ENCODE measurements at places on chromosomes 7 and 10. TPM values are rescaled to one million over a fixed set of nuclear protein-coding genes. Genes with fewer than 3 reads are reported as not detected.

NEUROG3 gene
- total RNA-seq = not detected

DNA sequence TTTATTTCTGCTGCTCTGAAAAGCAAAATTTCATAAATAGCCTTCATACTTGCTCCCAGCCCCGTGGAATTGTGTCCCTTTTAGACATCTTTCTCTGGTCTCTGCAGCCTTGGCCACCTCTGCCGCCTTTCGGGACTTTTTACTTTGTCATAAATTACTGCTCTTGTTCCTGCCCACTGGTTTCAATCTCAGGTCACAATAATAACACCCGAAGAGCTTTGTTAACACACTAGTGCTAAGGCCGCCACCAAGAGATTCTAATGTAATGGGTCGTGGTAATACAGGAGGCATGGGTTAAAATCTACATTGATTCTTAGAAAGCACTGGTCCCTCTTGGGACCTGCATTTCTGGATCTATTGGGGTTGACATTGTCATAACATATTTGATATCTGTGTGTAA is 276.0 kb upstream of the VWC2 start:
- no peak for DNase-seq

DNA sequence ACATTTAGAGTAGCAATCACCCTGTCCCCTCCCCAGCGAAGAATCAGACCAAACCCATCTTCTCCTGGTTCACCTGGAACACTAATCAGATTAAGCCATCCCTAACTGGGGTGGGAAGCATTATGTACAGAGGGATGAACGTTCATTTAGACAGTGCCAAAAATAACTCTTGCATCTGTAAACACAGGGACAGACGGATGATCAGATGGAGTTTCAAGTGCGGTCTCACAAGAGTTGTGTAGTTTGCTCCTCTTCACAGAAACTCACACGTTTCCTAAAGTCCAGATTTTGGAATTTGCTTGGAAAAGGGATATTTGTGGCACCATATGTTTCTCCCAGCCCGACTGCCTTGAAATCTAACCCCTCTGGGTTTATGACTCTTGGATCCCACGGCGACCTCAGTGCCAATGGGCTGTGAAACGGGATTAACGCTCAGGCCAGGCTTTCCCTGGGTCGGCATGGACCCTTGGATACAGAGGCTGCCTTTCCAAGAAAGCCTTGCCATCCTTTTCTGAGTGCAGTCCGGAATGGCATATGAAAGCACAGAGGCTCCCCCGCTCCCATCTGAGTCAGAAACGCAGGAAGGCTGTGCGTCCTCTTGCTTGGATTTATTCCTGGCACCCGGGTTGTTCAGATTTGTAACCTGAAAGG is 293.2 kb upstream of the HABP2 start:
- no peak for DNase-seq

GRCh38 chr7:102974366-102975236 is 61.8 kb downstream of the LRRC17 start:
- DNase-seq = peak; percentile 8

- no peak for DNase-seq
Measured at GRCh38 chr10:101506829-101507661, 81.0 kb downstream of the POLL start.

HSPA12A gene
- 1.8 TPM for total RNA-seq

- DNase-seq = no peak
Measured at GRCh38 chr7:148238761-148239325, 351.7 kb upstream of the C7orf33 start.

DNA sequence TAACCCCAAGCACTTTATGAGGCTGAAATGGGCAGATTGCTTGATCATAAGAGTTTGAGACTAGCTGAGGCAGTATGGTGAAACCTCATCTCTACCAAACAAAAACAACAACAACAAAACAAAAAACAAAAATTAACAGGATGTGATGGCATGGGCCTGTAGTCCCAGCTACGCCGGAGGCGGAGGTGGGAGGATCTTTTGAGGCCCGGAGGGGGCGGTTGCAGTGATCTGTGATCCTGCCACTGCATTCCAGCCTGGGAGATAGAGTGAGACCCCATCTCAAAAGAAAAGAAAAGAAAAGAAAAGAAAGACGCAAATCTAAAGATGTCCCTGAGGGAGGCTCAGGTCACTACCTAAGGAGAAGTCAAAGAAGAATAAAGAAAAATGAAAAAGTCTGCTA is 35.3 kb upstream of the AGR2 start:
- no peak for DNase-seq

GPR37 gene
- total RNA-seq = 10.5 TPM

GRCh38 chr10:110514848-110515247 is 17.1 kb downstream of the DUSP5 start:
- DNase-seq = no peak

DNA sequence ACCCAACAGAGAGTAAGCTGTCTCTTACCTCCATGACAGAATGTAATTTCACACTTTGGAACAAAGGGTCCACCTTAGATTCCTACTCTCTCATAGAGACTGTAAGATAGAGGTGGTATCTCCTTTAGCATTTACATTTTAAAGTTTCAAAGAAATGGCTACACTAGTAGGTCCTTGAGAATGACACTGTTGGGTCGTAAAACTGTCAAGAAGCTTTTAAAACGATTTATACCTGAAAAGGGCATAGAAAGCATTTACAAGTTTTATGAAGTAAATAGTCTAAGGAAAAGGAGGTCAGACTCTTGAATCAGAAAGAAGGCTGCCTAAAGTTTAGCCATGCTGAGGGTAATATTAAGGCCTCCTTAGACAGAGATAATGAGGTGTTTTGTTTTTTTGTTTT is 1212.4 kb upstream of the PHF14 start:
- no peak for DNase-seq

- DNase-seq = no peak
Measured at GRCh38 chr7:74320645-74321221, 31.5 kb downstream of the CLIP2 start.

Measured in PC-3 (cell line).